ENCODE measurements at places on chromosomes 1 and 21.

GRCh38 chr1:61368876-61369275 is 286.5 kb downstream of the NFIA start:
- no peak for DNase-seq

GRCh38 chr1:41764656-41765055 is 154.1 kb downstream of the HIVEP3 start:
- no peak for DNase-seq

GRCh38 chr1:119000371-119001180 is 12.4 kb upstream of the TBX15 start:
- DNase-seq: no peak

- no peak for DNase-seq
Measured at GRCh38 chr1:4762146-4762545, 107.7 kb downstream of the AJAP1 start.

DNA sequence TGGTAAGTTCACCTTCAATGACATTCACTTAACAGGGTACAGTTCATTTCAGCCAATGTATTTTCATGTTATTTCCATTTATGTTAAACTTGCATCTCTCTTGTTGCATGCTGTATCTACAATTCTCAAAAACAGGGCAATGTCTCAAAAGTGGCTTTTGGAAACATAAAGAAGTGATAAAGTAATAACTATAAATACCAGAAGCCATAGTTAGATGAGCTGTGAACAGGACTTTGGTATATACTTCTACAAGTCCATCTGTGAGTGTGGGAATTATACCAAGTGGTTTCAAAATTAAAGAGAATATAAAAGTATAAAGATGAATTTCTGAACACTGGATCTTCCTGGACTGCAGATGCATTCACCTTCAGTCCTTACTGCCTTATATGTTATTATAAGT is 585.4 kb upstream of the PBX1 start:
- no peak for DNase-seq

- no peak for DNase-seq
Measured at GRCh38 chr21:42308161-42308913, 6.9 kb downstream of the TFF3 start.

GRCh38 chr1:75265792-75266191 is 131.6 kb downstream of the LHX8 start:
- DNase-seq: no peak

- DNase-seq: no peak
Measured at GRCh38 chr1:226002667-226003501, 3.7 kb upstream of the SDE2 start.

- no peak for DNase-seq
Measured at GRCh38 chr1:157371221-157371620, 181.1 kb downstream of the FCRL5 start.

DNA sequence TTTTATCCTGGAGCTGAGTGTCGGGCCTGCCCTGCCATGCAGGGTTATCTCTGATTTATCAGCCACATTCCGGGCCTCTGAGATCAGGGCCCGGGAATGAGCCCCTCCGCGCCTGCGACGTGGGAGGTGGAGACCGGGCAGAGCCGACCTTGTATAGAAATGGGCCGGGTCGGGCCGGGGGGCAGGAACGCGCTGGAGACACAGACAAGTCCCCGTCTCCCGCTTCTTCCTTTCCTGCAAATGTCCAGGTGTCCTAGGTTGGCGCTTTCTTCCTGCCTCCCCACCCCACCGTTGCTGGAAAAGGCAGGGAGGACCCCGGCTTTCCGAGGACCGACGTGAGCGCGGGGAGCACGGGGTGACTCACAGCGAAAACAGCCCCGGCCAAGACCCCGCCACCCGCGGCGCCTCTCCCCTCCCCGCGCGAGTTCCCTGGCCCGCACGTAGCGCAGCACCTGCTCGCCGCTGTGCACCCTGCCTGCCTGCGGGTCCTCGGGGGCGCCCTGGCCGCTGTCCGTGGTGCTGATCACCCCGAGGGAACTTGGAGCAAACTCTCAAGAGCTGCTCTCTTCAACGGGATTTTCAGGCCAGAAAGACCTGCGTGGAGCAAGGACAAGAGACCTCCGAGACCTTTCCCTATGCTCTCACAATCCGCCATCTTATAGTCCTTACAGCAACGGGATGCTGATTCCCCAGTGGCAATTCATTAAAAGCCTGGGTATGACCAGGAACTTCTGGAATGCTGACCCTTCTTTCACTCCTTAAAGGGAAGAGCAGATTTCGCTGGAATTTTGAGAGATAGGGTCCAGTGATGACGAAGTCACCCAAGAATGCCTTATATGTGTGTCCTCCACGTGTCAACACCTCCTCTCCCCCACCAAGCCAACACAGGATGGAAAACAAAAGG is 475 bp upstream of the NPPB start:
- DNase-seq: no peak

- DNase-seq: no peak
Measured at GRCh38 chr1:9529190-9529589, 10.1 kb upstream of the SLC25A33 start.

DNA sequence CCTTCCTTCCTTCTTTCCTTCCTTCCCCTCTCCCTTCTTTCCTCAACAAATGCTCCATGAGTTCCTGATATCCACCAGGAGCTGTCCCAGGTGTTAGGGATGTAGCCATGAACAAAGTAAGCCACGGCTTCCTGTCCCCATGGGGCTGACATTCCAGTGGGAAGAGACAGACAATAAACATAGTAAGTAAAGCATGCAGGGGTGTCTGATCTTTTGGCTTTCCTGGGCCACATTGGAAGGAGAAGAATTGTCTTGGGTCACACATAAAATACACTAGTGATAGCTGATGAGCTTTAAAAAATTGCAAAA is 81.5 kb upstream of the ZBTB40 start:
- no peak for DNase-seq

DNA sequence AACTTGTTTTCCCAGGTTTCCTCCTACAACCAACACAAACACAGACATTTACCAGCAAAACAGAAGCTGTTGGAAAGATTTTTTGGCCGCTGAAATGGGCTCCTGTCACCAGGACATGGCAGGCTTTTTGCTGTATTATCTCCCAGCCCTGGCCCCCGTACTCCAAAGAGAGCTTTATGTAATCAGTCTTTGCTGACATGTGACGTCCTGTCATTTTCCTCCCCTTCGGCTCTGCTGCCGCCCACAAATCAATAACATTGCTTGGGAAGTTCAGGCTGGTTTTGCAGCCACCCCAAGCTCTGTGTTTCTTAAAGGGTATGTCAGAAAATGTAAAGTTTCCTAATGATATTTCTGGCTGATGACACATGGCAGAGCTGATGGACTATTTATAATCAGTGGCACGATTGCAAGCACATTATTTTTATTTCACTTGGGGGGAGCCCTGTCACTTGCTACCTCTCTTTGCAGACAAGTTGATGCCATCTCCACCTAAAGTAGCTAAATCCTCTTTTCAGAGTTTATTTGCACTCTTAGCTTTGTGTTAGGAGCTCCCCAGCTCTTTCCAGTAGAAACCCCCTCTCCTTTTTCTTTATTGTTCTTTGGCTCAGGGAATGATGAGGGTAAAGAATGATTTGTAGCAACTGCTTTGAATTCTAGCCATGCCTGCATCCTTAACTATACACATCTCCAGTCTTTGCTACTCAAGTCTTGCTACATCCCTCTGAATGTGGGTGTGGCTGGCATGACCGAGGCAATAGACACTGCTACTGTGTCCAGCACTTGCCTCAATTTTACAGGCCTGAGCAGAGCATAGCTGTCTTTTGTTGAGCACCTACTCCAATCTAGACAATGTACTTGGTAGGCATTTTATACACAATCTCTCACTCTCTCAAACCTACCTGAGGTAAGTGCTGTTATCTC is 67.3 kb downstream of the ELAVL4 start:
- DNase-seq: no peak

DNA sequence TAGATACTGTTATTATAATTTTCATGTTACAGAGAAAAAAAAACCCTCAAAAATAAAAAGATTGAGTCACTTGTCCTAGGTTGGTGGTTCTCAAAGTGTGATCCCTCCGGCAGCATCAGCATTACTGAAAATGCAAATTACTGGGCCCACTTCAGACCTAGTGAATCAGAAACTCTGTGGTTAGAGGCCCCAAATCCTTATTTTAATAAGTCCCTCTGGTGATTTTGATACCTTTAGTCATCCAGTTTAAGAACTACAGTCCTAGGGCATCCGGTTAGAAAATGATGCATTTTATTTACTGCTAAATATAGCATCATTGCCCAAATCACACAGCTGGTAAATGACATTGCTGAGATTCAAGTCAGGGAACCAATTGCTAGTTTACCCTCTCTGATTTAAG is 203.7 kb upstream of the RUNX1 start:
- no peak for DNase-seq

- no peak for DNase-seq
Measured at GRCh38 chr21:18488252-18488651, 84.7 kb upstream of the TMPRSS15 start.

DNA sequence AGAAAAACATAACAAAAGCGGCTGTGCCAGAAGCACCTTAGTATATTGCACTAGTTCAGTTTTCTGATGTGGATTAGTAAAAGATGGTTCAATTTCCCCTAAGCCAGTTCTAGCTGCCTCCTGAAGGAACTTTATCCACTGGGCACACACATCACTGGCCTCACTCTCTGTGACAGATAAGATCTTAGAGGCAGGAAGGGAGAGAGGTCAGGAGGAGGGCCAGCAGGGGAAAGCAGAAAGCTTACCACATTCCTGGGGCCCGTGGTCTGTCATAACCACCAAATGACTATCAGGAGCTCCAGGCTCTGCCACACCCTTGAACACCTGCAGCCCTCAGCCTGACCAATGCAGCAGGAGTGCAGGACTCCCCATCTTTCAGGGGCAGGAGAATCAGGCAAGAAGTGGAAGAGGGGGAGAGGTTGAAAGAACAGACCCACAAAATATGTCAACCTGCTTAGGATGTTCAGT is 37.8 kb downstream of the LRRC71 start:
- DNase-seq: no peak

- no peak for DNase-seq
Measured at GRCh38 chr1:6300342-6301048, 39.6 kb upstream of the GPR153 start.

GRCh38 chr1:116331523-116331922 is 41.5 kb upstream of the ATP1A1 start:
- no peak for DNase-seq

DNA sequence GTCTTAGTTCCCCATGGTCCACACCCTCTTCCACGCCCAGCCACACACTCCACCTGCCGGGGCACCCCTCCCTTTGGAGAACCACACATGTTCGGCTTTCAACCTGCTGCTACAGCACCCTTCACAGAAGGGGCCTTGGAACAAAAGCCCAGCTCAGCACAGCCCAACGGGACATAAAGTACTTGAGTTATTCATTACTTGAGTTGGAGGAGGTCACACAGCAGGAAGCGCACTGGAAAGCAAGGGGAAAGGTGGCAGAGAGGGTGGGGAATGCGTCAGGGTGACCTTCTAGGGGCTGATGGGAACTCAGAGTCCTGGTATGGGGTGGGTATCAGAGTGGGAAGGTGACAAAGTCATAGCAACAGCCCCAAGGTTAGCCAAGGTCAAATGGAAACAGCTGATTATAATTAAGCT is 3.0 kb upstream of the ATP1B1 start:
- no peak for DNase-seq

- no peak for DNase-seq
Measured at GRCh38 chr1:5809207-5809788, 182.9 kb downstream of the NPHP4 start.

GRCh38 chr1:98761219-98761865 is 99.8 kb downstream of the SNX7 start:
- peak; percentile 4 for DNase-seq

DNA sequence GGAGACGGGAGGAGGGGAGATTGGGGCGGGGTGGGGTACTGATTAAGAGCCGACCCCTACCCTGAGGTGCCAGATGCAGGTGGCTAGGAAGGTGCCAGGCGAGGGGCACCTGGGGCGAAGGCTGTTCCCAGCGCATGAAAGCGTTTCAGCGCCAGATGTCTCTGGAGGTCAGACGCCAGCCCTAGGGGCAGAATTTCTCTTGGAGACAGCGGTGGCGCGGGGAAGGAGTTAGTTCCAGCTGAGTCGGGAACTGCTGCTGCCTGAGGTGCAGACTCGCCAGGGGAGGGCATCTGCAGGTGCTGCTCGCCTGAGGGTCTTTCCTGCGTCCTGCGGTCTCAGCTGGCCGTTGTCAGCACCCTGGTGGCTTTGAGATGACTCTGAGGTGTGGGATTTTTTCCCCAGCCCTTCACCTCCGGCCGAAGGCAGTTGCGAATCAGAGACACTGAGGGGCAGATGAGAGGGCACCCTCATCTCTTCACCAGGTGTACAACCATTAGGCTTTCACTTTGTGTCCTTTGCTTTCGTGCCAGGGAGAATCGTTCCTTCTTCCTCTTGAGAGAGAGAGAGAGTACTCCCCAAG is 539 bp downstream of the CGN start:
- no peak for DNase-seq

GRCh38 chr1:88472298-88472697 is 211.8 kb upstream of the PKN2 start:
- DNase-seq: no peak

GRCh38 chr1:36365381-36365780 is 20.3 kb downstream of the STK40 start:
- DNase-seq: no peak

DNA sequence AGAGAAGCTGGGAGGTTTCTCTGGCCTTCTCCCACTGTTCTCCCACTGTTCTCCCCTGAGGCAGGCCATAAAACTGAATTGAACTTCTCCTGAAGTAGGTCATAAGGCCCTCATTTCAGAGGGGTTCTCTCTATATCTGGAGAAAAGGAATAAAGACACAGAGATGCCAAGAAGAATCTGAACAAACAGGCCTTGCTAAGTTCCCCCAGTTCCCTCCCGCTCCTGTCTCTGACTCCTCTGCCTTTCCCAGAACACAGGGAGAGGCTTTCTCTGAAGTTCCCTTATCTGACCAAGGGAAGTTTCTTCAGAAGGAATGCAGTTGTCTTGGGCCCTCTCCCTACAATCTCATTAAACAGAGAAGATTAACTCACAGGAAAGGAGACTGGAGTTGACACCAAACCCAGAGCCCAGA is 83.4 kb downstream of the SLC16A1 start:
- DNase-seq: no peak

GRCh38 chr1:9942399-9942938 is 722 bp downstream of the LZIC start:
- DNase-seq: no peak

GRCh38 chr1:186754542-186755145 is 74.1 kb upstream of the PLA2G4A start:
- peak; percentile 11 for DNase-seq

DNA sequence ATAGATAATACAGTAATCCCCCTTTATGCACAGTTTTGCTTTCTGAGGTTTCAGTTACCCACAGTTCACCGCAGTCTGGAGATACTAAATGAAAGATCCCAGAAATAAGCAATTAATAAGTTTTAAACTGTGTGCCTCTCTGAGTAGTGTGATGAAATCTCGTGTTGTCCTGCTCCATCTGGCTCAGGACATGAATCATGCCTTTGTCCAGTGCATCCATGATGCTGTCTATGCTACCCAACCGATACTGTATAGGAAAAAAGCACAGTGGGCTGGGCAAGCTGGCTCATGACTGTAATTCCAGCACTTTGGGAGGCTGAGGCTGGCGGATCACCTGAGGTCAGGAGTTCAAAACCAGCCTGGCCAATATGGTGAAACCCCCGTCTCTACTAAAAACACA is 85.0 kb upstream of the SLC2A1 start:
- no peak for DNase-seq

All from BJ (cell line).